ENCODE measurements at places on chromosomes 4 and X. TPM values are rescaled to one million over a fixed set of nuclear protein-coding genes. Genes with fewer than 3 reads are reported as not detected.

DNA sequence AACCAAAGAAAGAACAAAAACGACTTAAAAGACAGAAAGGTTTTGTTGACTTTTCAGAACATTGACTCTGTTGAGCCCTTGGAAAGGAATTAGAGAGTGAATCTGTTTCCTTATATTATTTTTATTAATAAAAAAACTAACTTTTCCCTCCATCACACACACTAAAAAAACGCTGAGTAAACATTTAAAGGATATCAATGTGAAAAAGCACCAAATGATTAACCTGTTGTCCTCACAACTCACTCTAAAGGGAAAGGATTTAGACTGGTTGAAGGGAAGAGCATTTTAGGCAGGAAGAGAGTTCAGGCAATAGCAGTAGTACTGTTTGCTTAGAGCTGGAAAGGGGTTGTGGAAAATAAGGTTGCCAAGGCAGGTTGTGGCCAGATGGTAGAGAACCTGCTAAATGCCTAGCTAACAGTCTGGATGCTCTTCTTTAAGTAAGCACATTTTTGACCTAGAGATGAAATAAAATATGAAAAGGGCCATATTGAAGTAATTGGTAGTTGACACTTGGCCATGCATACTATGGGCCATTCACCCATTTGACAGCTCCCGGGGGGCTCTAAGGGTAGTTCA is 98.0 kb upstream of the NDP start:
- DNase-seq, result no peak

- DNase-seq, result no peak
These were observed 54.3 kb downstream of the REPS2 start for GRCh38 chrX:17000751-17001150.

DNA sequence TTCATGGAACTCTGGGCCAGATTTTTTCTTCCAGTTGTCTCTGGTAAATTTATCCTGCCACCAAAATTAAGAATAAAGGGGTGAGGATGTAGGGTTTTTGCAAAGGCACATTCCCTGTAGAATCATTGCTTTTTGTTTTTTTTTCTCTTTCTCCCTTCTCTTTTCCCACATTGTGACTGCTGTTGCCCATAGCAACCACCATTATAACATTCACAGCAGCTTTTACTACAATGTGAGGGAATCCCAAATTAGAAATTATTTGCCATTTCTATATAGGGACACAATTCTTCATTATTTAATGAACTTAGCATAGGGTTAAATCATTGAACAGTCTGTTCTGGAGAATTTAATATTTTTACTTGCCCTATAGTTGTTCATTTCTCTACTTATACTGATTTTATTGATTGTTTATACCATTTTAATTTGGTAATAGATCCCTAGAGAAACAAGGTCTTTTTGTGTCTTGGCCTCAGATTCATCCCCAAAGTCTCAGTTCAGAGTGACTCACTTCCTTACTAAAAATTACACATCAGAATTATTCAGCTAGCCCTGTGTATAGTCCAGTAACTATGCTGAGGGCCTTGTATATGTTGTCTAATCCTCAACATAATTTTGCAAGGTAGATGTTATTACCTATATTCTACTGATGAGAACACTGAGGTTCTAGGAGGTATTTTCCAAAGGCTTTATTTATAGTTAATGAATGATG is 80.8 kb upstream of the ANK2 start:
- DNase-seq, result no peak

DNA sequence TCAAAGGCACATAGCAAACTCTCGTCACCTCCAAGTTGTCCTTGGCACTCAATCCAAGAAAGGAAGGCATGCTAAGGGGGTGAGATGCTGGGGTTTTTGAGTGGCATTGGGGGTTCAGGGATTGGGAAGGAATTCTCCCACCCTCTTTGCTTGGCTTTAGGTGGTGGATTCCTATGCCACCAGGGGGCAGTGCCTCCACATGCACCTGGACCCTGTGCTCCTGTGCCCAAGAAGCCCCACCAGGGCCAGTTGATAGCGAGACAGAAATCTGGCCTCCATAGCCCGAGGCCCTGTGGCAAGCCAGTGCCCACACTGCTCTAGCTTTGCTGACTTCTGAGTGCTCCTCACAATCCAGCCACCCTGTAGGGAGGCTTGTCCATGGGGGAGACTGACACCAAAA is 2.0 kb upstream of the FATE1 start:
- DNase-seq, result no peak

DNA sequence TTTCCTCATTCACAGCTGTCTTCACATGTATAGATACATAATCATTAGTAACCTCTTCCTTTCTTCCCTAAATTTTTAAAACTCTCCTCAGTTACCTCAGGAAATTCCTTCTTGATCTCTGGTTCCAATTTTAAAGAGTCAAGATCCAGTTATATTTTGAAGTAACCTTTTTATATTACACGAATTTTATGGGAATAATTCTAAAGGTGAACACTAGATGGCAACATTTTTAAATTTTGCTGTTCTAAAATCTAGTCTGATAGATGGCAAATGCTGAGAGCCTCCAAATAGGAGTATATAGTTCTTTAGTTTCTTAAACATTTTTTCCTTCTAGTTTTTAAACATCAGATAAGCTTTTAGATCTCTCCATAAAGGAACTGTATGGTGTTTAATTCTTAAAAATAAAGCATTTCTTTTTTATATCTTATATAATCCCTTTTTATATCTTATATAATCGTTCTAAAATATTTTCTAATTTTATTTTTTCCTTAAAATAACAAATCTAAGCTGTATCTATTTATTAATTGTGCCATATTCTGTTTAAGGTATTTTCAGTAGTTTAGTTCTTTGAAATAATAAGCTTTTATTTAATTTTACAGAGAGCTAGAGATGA is 37.9 kb upstream of the PAPSS1 start:
- no peak for DNase-seq

DNA sequence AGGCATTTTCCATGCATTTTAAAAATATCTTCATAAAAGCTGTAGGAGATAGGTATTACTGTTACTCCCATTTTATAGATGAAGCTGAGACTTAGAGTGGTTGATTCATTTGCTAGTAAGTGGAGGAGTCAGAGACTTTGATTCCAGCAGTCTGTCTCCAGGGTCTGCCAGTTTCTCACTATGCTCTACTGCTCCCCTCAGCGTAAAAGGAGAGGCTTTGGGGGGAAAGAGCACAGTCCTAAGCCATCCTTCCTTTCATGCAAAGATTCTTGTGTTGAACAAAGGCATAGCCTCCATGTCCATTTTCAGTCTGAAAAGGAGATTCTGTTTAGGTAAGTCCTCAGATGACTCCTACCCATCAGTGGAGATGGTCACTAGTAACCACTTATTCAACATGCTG is 117.7 kb upstream of the TMEM150C start:
- DNase-seq, result no peak

- DNase-seq, result no peak
These were observed 47.2 kb upstream of the TMEM33 start for GRCh38 chr4:41887821-41888686.

DNA sequence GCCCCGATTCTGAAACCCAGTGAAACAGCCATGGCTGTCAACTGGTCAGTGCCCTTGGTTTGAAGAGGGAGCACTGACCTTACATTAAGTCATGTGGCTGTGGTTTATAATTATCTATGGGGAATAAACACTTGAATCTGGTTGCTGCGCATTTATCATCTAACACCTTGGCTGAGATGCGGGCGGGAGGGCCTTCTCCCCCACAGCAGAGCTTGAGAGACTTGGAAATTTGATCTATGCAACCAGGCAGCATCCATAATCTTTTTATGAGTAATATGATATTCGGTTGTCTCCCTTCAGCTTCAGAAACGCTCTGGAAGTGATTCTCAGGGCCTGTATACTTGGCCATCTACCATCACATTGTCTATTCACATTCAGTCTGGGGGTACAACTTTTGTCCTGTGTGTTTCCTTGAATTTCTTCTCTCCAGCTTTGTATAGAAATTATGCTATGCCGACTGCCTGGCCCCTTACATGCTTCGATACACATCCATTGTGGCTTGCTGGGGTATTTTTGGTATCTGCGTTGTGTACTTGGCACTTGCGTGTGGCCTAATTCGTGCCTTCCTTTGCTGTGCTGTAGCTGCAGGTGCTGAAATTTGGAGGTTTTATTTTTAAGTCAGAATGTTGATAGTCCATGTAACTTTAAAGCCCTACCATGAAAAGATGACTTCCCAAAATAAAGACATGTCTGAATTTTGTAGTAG is 321.6 kb downstream of the ARHGAP10 start:
- DNase-seq, result no peak

GRCh38 chrX:103584596-103584995 is 719 bp upstream of the TCEAL4 start:
- no peak for DNase-seq

DNA sequence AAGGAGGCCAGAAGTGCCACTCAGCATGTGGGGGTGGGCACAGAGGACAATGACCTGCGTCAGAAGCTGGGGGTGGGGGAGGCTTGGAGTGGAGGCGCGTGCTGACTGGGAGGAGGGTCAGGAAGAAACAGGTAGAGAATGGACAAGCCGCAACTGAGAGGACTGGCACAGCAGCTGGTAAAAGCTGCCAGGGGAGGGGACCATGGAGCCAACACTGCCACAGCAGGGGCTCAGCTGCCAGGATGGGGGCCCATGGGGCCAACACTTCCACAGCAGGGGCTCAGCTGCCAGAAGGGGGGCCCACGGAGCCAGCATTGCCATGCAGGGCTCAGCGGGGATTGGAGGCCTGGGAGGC is 19.1 kb downstream of the RNF212 start:
- DNase-seq, result no peak

DNA sequence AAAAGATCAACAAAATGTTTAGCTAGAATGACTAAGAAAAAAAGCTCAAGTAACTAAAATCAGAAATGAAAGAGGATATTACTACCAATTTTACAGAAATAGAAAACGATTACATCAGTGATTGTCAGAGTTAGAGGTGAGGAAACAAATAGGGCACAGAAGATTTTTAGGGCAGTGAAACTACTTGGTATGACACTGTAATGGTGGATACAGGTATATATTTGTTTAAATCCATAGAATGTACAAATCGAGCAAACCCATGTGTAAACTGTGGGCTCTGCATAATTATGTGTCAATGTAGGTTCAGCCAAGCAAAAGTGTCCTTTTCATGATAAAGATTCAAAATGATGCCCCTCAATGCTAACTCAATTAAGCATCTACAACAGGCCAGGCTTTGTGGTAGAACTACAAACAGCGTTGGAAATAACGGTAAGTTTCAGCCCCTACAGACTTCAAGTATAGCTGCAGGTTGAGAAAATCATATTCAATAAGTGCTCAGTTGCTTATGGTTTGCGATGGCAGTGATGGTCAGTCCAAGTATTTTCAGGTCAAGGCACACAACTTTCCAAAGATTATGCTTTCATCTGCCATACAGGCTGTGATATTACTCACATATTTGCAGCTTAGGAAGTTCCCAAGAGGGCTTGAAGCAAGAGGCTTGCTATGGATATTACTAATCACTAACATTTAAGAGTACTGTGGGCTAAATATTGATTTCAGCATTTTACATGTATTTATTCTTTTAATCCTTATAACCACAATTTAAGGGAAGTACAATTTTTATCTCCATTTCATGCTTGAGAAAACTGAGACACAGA is 158.6 kb downstream of the TET2 start:
- no peak for DNase-seq

GRCh38 chr4:70674191-70674590 is 7.9 kb upstream of the JCHAIN start:
- no peak for DNase-seq

- DNase-seq, result no peak
These were observed 2.8 kb upstream of the LIN54 start for GRCh38 chr4:83013420-83013867.

GRCh38 chrX:21811832-21812231 is 27.6 kb upstream of the MBTPS2 start:
- DNase-seq, result no peak

DNA sequence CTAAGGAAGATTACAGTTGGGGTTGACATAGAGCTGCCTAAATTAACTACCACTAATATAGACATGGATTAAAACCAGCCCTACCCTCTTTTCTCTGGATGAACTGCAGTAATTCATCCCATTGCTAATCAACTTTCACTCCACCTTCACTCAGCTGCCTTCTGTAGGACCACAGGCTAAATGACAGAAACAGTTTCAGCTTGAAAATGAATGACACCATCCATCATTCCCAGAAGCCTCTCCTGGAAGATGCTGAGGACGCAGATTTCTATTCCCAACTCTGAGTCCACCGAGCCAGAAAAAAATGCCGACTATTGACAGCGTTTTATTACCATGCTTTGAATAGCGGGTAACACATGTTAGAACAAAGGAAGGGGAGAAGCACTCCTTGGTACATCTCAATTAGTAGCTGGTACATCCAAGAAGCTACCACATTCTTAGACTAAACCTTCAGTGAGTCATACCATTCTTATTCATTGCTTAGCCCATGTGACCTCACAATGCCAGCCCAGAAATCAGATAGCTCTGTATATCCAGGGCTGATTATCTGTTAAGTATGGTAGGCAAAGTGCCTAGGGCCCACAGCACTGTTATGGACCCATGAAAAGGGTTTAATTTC is 25.3 kb downstream of the DCX start:
- DNase-seq, result no peak

GRCh38 chr4:35538807-35539206 is 705.5 kb downstream of the ARAP2 start:
- no peak for DNase-seq

DNA sequence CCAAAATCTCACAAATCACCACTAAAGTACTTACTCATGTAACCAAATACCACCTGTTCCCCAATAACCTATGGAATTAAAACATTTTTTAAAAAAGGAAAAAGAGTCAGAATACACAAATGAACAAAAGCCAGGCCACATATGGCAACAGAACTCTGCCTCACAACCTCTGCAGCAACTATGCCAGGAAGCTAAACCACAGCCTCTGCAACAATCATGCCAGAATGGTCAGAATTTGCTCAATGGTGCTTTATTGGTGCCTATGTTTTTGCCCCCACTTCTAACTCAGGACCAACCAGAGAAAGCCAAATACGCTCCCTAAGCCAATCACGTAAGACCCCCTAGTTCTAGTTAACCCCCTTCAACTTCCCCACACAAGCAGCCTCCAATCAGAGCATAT is 69.6 kb downstream of the HOPX start:
- no peak for DNase-seq

DNA sequence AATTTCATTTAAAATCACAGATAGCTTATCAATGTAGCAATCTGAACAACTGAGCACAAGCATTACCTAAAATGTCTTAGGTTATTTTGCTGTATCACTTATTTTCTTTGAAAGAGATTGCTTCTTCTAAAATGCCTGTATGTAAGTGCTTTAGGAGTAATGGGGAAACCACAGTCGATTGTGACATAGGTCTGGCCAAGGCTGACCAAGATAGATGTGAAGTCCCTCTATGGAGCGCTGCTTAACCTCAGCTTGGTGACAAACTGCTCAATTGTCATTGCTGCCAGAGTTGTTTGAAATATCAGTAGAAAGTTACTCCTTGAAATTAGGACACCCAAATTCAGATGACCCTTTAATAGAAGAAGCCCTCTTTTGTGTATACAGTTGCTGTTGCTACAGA is 401.9 kb upstream of the NDST4 start:
- no peak for DNase-seq

Gene GAGE12F
- polyA plus RNA-seq, result not detected

Gene RNF4
- 35.7 TPM for polyA plus RNA-seq

Gene ERVMER34-1
- polyA plus RNA-seq, result 0.76 TPM

Gene FAM149A
- polyA plus RNA-seq, result 16.1 TPM

Gene PLXNB3
- 25.8 TPM for polyA plus RNA-seq

Gene CFAP299
- polyA plus RNA-seq, result not detected

Gene MAB21L2
- polyA plus RNA-seq, result 0.54 TPM
